ENCODE measurements at places on chromosomes 3 and 15.

GRCh38 chr3:127455541-127456450 is 134.7 kb downstream of the TPRA1 start:
- DNase-seq, result peak; percentile 24

DNA sequence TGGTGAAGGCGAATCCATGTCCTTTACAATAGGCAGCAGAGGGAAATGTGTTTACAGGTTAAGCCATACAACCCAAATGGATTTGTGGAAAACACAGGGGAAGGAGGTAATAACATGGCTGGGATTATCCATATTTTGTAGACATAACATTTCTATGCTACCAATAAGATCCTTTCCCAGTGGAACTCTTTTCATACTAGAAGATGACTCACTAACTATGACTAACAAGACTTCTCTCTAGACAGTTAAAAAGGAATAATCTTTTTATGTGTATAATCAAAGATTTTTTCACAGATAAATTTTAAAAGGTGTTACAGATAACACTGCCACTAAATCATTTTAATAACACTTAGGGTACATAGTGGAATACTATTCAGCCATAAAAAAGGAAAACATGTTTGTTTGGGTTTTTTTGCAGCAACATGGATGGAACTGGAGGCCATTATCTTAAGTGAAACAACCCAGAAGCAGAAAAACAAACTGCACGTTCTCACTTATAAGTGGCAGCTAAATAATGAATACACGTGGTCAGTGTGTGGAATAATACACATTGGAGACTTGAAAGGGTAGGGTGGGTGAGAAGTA is 39.6 kb downstream of the VPS13C start:
- DNase-seq, result no peak

DNA sequence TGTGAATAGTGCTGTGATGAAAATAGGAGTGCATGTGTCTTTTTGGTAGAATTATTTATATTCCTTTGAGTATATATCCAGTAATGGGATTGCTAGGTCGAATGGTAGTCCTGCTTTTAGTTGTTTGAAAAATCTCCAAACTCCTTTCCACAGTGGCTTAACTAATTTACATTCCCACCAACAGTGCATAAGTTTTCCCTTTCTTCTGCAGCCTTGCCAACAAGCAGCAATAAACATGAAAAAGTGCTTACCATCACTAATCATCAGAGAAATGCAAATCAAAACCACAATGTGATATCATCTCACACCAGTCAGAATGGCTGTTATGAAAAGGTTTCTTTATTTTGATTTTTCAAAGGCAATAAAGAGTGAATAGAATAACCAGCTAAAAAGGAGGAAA is 1105.9 kb downstream of the NAALADL2 start:
- no peak for DNase-seq

- DNase-seq, result no peak
Measured at GRCh38 chr3:120410116-120410515, 40.7 kb downstream of the FSTL1 start.

GRCh38 chr15:48449734-48450133 is 118.5 kb downstream of the DUT start:
- no peak for DNase-seq

- no peak for DNase-seq
Measured at GRCh38 chr3:55341502-55342031, 145.5 kb downstream of the WNT5A start.

GRCh38 chr3:12268049-12268735 is 20.7 kb upstream of the PPARG start:
- no peak for DNase-seq

DNA sequence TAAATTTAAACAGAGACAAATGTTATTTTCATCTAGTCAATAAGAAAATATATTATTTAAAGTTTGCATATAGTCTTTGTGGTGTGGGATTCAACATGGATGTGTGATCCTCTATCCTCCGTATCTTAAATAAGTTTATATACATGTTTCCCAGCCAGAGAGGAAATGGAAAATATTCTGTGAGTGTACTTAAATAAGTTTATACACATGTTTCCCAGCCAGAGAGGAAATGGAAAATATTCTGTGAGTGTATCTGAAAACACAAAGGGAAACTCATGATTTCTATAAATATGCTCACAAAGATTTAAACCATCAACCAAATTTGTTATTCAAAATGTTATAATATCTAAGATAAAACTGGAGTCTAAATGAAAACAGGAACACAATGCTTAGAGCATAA is 110.0 kb upstream of the MELTF start:
- DNase-seq, result no peak

DNA sequence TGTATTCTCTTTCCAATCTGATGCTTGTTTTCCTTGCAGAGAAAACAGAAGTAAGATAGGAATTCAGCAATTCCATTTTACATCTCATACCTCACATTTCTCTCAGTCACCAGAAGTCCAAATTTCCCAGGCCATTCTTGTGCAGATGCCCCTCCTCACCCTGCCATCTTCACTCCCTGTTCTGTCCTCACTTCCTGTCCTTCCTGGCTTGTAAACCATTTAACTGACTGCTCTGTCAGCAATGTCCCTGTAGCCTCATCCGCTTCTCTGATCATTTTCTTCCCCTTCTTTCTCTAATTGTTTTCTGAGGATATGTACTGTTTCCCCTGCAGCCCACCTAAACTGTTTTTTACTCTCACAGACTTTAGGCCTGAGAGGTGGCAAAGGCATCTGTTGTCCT is 40.3 kb downstream of the BLM start:
- DNase-seq, result no peak

DNA sequence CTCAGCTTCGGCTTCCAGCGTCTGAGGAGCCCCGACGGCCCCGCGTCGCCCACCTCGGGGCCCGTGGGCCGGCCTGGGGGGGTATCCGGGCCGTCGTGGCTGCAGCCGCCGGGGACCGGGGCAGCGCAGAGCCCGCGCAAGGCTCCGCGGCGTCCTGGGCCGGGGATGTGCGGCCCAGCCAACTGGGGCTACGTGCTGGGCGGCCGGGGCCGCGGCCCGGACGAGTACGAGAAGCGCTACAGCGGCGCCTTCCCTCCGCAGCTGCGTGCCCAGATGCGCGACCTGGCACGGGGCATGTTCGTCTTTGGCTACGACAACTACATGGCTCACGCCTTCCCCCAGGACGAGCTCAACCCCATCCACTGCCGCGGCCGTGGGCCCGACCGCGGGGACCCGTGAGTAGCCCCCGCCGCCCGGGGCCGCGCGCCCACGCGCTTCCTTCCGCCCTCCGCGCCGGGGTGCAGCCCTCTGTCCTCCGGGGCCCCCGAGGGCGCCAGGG is 462 bp downstream of the EDEM1 start:
- peak; percentile 36 for DNase-seq

- DNase-seq, result no peak
Measured at GRCh38 chr3:179958143-179958542, 78.6 kb downstream of the PEX5L start.

GRCh38 chr3:153634683-153635082 is 472.7 kb downstream of the RAP2B start:
- no peak for DNase-seq
